ENCODE measurements at places on chromosomes 1 and 21.

- no peak for DNase-seq
These were observed 52.4 kb upstream of the H6PD start for GRCh38 chr1:9181990-9182783.

GRCh38 chr1:66354311-66355201, 179.4 kb upstream of the SGIP1 start:
- DNase-seq, result no peak

GRCh38 chr1:33424205-33424604, 6.7 kb downstream of the PHC2 start:
- no peak for DNase-seq

DNA sequence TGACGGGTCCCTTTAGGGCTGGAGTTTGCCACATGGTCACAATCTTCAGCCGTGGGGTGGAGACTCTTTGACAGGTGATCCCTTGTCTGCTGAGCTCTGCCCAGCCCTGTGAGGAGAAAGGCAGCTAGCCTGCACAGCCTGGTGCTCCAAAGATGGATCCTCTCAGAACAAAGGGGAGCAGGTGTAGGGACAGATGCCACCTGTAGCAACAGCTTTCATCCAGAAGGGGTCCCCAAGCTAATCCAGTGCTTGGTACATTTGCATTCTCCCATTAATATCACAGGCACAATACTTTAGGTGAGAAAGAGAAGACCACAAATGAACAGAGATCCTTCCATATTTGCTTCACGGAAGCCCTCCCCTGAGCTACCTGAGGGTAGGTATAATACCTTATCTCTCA, 93.2 kb downstream of the CCDC185 start:
- DNase-seq, result no peak

- DNase-seq, result no peak
These were observed 45.9 kb upstream of the COL6A2 start for GRCh38 chr21:46051821-46052675.

DNA sequence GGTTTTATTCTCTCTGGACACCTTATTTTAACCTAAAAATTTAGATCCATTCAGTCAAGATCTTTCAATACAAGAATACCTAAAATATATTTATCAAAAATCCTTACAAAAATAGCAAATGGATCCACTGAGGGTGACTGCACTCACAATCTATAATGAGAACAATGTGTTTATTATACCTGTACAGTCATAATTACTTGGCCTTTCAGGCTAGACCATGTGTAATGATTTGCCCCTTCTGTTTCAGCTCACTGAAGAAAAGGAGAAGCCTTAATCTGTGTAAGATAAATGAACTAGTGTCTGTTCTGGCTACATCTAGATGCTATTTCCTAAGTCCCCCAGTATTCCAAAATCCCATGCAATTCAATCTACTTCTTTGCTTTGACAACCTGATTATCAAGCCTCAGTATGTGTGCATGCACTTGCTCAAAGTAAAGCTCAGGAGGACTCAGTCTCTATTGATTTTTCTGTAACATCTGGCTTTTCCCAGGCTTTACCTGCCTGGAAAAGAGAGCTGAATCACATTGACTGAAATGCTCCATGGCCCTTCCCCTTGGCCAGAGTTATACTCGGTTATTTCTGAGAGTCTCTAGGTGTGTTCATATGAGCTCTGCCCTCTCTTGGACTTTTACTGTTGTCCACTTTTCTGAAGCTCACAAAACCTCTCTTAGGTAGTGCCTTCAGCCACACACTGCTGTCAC, 27.6 kb downstream of the CRP start:
- DNase-seq, result no peak

GRCh38 chr1:52795464-52795863, 47.1 kb upstream of the ZYG11A start:
- no peak for DNase-seq

- DNase-seq, result no peak
These were observed 1.1 kb downstream of the PUSL1 start for GRCh38 chr1:1309251-1310108.

GRCh38 chr1:23816906-23817305, 8.3 kb downstream of the HMGCL start:
- no peak for DNase-seq

GRCh38 chr1:22257290-22258275, 114.7 kb upstream of the WNT4 start:
- DNase-seq, result no peak

- no peak for DNase-seq
These were observed 44.2 kb upstream of the ZYG11A start for GRCh38 chr1:52798331-52798730.

- DNase-seq, result no peak
These were observed 79.4 kb upstream of the USH2A start for GRCh38 chr1:216502528-216503162.

DNA sequence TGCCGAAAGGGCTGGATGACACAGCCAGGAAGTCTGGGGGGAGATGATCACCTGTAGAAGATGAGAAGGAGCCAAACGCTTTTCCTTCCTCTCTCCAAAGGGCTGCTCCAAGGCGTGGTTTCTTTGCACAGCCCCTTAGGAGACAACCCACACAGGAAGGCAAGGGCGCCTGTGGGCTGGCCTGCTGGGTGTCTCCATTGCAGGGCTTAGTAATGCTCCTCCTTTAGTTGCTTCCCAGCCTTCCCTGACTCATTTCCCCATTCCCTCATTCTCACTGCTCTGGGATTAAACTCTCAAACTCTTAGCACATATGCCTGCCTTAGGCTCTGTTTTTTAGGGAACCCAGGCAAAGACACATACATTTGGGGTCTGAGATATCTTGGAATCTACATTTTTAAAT, 1.7 kb upstream of the CLCA1 start:
- no peak for DNase-seq

- DNase-seq, result no peak
These were observed 134.0 kb upstream of the ARHGEF16 start for GRCh38 chr1:3320246-3321152.

- DNase-seq, result no peak
These were observed 46.8 kb upstream of the DIPK1A start for GRCh38 chr1:93007941-93008577.

DNA sequence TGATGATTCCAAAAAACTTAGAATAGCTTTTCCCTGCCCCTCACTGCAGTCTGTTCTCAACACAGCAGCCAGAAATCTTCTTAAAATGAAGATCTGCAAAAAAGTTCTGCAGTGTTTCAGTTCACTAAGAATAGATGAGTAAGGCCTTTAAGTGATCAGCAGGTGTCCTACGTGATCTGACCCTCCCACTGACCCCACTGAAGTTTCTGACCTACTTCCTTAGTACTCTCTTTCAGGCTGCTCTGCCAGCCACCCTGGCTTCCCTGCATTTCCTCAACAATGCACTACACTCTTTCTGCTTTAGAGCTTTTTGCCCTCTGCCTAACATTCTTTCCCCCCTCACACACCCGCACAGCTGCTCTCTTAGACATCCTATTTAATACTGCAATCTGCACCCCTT, 182.5 kb downstream of the AKT3 start:
- DNase-seq, result no peak

- no peak for DNase-seq
These were observed 30.2 kb downstream of the BRDT start for GRCh38 chr1:91979383-91979782.

DNA sequence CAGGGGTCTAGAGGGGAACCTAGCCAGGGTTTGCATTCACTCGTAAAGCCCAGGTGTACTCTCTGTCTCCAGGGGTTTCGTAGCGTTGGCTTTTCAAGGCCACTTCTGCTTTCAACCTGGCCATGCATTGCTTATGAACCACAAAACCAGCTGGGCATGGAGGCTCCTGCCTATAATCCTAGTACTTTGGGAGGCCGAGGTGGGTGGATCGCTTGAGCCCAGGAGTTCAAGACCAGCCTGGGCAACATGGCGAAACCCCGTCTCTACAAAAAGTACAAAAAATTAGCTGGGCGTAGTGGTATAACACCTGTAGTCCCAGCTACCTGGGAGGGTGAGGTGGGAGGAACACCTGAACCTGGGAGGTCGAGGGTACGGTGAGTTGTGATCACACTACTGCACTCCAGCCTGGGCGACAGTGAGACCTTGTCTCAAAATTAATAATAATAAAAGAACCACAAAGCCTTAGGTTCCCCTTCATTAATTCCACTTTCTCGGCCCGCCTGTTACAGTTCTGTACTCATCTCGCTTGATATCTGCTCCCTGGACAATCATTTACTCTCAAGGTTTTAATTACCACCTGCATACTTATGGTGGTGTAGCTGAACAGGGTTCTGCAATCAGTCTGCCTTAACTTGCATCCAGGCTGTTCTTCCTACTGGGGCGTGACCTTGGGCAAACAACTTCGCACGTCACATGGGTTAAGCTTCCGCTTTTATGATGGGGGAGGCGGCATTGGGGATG, 6.1 kb downstream of the SLC16A4 start:
- DNase-seq, result no peak

- DNase-seq, result no peak
These were observed 144.2 kb upstream of the C1orf105 start for GRCh38 chr1:172276120-172276818.

DNA sequence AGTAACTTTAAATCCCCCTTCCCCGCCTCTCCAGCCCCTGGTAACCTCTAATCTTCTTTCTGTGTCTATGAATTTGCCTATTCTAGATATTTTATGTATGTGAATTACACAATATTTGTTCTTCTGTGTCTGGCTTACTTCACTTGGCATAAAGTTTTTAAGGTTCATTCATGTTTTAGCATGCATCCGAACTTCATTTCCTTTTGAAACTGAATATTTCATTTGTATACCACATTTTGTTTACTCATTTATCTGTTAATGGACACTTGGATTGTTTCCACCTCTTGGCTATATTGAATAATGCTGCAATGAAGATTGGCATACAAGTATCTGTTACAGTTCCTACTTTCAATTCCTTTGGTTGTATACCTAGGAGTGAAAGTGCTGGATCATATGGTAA, 205.3 kb downstream of the TM2D1 start:
- DNase-seq, result no peak

Measured in activated CD4-positive, alpha-beta T cell treated with anti-CD3 and anti-CD28 coated beads, Interleukin-2, amount 50 U/mL, for 1 hour (primary cell).